ENCODE measurements at places on chromosomes 12 and 14.

- no peak for DNase-seq
Observed at GRCh38 chr14:74975059-74975810, 19.8 kb upstream of the PGF start.

DNA sequence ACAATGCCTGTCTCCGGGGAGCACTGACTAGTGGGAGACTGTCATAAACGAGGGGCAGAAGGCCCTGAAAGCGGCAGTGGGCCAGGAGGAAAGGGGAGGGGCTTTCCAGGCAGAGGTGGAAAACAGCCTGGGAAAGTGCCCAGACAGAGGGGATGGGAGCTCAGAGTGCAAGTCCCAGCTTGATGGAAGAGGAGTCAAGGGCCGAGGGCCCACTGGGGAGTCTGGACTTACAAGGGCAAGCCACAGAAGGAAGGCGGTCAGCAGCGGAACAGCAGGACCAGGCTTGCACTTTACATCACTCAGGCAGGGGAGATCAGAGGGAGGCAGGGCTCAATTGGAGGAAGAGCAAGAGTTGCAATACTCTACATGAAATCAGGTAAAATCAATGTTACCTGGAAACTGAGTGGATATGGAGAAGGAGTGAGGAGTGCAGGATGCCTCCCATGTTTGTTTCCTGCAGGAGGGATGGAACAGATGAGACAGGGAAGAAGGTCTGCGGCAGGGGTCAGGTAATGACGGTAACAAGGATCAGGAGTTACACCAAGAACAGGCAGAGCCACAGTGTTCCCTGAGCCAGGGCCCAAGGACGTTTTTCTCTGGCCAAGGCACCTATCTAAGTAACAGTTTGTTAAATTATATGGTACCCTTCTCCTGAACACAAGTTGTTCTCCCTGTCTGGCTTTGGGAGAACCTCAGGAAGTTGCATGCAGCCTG lies 23.8 kb downstream of the PXN start:
- no peak for DNase-seq

GRCh38 chr14:101947577-101947903 lies 16.8 kb upstream of the DYNC1H1 start:
- DNase-seq: no peak

- DNase-seq: no peak
Observed at GRCh38 chr12:12734054-12734453, 16.9 kb downstream of the CDKN1B start.

DNA sequence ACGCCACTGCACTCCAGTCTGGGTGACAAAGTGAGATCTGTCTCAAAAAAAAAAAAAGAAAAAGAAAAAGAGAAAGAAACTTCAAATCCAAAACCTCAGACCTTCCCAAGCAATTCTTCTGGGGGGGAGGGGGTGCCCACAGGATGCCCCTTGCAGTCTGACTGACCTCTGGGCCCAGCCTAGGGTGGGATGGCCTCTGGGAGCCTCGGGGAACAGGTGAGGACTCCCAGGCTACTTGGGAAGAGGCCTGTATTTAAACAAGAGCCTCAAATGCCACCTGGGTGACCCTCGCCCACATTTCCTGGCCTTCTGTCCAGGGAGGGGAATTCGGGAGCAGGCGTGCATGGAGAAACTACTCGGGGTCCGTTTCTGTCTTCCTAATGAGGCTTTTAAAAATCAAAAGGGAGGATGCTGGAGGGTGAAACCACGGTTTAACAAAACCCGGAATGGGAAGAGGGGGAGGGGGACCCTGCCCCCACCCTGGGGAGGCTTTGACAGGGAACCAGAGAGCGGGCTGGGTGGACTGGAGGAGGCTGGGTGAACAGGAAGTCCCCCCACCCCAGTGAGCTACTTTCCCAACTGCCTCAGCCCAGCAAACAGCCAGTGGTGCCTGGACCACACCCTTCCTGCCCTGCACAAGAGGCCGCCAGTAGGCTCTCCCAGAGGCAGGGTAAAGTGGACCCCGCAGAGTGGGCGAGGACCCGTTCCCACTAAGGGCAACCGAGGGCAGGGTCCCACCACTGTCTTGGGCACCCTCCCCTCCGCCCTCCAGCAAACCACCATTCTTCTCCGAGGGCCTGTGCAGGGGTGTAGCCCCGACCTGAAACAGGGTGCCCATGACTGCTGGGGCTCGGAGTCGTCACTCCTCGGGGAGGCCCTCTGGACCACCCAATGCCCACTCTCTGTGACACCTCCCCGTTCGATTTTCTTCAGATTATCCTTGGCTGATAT lies 1.5 kb upstream of the FBRSL1 start:
- DNase-seq: no peak
